CD4-positive, alpha-beta T cell treated with Interleukin-1 beta for 1 hour (primary cell): ENCODE measurements at places on chromosomes 16 and 17.

GRCh38 chr17:74547736-74548135 lies 1.8 kb upstream of the CD300C start:
- no peak for DNase-seq

GRCh38 chr17:74361230-74362068 lies at the start of gene BTBD17:
TSS of gene BTBD17 (minus strand) at chr17:74361868. CDS start at chr17:74361819, 49 bp downstream.
- peak; percentile 19 for DNase-seq

DNA sequence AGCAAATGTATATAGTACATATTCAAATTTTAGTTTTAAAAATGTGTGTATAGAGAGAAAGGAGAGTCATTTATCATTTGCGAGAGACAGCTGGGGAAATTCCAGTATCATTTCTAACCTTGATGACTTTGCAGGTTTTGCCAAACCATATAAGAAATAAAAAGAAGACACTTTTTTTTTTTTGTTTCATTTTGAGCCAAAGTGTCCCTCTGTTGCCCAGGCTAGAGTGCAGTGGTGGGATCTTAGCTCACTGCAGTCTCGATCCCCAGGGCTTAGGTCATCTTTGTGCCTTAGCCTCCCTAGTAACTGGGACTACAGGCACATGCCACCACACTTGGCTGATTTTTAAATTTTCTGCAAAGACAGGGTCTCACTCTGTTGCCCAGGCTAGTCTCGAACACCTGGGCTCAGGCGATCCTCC lies 38.4 kb upstream of the VWA3A start:
- no peak for DNase-seq

DNA sequence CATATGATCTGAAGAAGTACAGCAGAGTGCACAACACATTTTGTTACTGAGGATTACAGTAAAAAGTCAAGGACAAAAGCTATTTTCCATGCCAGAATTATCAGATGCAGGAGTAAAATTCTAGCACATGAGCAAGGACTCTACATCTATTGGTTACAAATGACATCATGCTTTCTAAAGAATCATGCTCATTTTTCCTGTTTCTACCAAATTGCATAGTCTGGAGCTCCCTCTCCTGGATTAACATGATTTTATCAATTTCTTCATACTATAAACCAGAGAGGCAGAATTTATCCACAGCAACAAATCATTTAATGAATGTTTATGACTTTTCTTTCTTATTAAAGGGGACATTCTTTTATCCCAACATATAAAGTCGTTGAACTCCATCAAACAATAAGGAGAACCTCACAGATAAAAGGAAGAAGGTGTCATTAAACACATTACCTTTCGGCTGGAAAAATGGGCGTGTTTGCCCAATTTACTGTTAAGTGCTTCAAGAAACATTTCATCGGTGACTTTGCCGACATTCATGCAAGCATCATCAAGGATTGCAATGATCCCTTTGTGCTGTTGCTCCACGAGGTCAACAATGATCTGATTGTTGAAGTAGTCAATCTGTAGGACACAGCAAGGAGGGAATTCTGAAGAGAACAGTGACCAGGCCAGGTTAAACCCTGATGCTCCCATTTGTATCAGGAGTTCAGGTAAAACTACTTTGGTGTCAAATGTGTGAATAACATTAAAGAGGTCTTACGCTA lies 121.7 kb downstream of the MYO1D start:
- DNase-seq = no peak

DNA sequence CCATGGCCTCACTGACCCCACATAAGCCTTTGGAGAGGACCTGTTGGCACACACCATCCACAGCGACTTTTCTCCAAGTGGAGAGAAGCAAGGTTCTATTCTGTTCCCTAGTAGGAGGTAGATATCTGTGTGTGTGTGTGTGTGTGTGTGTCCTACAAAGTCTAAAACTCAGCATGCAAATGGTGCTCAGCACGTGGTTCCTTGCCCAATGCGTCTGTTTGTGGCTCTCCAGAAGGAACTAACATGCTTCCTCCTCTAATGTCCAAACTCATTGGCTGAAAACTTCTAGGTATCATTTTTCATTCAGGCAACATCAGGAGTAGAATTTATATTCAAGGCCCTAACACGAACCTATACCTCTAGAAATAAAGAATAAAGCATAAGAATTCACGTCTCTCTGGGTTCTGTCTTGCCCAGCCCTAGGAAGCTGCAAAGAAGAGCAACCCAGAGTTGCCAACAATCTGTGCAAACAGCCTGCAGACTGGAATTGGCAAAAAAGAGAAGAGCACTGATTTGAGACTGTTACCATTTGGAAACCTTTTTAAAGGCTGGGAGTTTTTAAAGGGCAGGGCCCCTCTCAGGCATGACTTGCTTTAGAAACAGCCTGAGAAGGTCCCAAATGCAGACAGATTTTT lies 25.5 kb downstream of the MAP3K14 start:
- DNase-seq = peak; percentile 49

GRCh38 chr17:10648381-10648780 lies 8.7 kb downstream of the MYH3 start:
- DNase-seq = no peak

GRCh38 chr16:50298591-50299507 lies 32.5 kb downstream of the ADCY7 start:
- DNase-seq = no peak

DNA sequence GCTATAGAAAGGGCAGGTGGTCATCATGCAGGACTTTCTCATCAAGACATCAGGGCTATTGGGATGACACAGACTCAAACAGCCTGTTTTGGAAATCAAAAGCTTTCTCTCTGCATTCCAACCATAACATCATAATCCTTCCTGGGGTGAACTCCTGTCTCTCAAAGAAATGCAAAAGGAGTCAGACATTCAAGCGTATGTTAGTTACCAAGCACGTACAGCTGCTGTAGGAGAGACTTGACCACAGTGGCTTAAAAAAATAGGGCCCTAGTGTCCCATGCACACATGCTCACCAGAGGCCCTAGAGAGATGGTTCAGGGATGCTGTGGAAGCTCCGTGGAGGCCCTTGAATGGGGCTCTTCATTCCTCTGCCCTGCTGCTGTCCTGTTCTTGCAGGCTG lies 24.6 kb upstream of the FOXF1 start:
- DNase-seq = no peak

GRCh38 chr17:81451823-81452222 lies 56.6 kb downstream of the BAHCC1 start:
- DNase-seq = no peak

- DNase-seq = no peak
Observed at GRCh38 chr17:32854832-32855389, 22.0 kb downstream of the MYO1D start.

GRCh38 chr16:54268340-54268739 lies 18.2 kb downstream of the IRX3 start:
- DNase-seq = no peak

- DNase-seq = no peak
Observed at GRCh38 chr16:82658796-82659195, 32.0 kb downstream of the CDH13 start.

DNA sequence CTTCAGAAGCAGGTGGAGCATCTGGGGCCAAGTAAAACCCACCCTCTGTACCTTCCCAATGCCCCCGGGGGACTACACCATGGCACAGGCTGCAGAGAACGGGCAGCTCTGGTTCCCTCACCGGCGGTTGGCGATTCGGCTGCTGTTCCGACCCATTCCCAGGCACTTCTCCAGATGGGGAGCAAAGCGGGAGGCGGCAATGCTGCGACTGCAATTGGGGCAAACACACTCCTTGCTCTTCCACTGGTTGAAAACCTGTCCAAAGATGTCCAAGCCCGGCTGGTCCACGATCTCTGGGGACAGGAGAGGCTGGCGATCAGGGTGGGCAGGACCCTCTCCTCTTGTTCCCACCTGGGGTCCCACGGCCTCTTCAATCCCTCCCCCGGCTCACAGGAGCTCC lies 2.6 kb downstream of the ATXN7L3 start:
- no peak for DNase-seq

DNA sequence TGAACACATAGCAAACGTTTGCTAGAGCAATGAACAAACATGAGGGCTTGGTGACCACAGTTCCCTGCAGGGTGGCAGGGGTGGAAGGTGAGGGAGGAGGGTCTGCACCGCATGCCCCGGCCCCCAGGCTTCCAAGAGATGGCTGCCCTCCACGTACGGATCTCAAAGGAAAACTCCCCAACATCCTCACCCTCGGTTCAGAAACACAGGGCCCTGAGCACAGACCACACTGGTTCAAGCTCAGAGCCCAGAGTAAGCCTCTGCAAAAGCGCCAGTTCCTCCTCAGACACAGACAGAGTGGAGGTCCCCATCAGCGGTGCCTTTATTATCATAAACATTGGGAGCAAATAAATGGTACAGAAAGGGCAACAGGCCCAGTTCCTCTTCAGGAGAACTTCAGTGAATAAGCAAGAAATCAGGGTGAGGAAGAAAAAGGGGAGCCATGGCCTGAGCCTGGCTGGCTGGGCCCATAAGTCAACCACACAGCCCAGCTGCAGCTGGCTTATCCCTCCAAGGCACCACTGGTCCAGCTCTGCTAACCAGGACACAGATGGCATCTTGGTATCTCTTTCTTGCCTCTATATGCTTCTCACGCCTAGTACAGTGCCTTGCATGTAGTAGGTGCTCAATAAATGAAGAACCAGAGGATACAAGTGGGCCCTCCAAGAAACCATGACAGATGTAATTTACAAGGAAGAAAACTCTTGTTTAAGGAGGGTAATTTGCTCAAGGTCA lies 11.0 kb downstream of the MPO start:
- DNase-seq = no peak

- DNase-seq = no peak
Observed at GRCh38 chr16:82108774-82109173, 61.2 kb downstream of the MPHOSPH6 start.

- DNase-seq = no peak
Observed at GRCh38 chr16:63714876-63715275, 1407.0 kb downstream of the CDH11 start.

GRCh38 chr17:49762151-49762941 lies 1.6 kb downstream of the FAM117A start:
- no peak for DNase-seq

GRCh38 chr17:77107506-77108433 lies 33.0 kb upstream of the SEC14L1 start:
- DNase-seq = peak; percentile 71

DNA sequence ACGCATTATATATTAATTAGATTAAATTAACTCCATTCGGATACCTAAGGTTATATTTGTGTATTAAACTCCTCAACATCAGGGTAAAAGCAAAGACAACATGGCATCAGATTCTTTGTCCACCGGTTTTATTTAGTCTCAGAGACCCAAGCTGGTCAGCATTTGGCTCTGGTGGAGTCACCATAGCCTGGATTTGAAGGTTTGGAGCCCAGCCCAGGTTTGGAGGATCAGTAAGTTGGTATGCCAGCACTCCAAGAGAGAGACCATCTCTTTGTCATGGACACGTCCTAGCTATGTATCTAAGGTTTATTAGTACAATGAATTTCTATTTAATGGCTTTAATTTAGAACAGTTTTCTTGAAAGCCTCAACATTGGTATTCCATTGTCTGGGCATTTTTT lies 328.4 kb upstream of the RBFOX1 start:
- no peak for DNase-seq

DNA sequence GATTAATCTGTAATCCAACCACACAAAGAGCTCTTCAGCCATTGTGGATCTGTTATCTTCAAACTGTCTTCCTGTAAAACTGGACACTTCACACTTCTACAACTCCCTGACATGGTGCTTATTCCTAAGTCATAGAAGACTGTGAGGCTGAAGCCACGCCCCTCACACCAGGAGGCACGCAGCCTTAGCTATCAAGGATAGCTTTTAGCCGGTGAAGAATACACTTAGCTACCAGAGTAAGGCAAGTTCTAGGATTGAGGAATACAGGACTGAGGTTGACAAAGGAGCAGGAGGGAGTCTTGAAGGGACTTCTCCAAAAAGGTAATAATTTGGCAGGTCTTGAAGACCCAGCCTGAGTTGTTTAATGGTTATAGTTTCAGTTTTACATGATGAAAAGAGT lies 79.8 kb upstream of the GAS7 start:
- no peak for DNase-seq

DNA sequence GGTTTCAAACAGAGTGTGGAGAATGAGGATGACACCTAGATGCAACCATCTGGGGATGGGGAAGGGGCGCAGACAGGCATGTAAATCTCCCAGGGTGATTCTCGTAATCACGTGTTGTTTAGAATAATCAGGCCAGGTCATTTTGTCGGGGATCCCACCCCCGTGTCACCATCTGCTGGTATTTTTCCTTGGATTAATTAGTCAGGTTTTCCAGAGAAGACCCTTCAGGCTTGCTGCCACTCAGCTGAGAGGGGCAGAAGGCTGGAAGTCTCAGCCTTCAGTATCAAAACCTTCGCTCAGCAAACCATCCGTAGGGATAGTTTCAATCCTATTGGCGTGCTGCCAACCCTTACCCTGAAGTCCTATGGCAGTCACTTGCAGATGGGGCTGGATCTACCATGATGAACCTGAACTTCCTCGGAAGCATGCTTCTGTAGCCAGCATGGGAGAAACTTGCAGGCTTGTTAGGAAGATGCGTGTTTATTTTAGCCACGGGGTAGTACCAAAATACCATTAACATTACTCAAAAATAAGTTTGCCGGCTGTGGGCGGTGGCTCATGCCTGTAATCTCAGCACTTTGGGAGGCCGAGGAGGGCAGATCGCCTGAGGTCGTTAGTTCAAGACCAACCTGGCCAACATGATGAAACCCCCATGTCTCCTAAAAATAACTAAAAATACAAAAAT lies 7.5 kb upstream of the ADCY9 start:
- DNase-seq = no peak

DNA sequence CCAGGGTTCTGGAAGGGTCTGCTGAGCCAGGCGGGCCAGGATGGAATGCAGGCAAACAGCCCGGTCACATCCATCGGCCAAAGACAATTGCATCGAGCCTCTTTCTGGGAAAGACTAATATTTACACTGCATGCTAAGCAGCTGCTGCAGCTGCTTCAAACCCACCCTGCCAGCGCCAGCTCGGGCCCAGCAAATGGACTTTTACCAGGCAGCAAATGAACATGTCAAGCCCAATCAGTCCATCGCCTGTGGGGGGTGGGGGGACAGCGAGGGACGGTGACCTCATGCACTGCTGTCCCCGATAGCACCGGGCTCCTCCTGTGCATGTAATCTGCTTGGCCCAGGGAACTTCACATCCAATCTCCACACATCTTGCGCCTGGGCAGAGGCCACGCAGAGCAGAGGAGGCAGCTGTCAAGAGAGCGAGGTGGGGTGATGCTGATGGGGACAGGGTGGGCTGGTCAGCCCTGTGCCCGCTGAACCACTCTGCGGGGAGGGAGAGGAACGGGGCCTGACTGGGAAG lies 39.4 kb upstream of the CDH5 start:
- DNase-seq = no peak

DNA sequence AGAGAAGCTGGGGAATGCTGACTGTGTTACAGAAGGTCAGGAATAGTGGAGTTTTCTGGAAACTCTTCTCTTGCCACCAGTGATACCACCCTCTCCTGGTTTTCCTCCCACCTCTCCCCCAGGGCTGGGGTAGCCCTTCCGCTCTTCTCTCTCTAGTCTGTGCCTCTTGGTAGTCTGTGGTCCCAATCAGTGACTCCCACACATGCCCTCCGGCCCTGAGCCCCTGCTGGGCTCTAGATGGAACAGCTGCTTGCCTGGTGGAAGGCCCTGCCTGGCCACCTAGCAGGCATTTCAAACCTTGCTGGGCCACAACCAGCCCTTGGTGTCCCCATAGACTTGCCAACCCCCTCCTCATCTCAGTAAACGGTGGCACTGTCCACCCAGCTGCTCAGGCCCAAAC lies 15.2 kb upstream of the MTSS2 start:
- DNase-seq = no peak
